ENCODE measurements at places on chromosomes 6 and 20.
A peak's percentile ranks its signal among the peaks of the same experiment; 100 is the strongest.

GRCh38 chr6:20919677-20920385 lies 385.6 kb downstream of the CDKAL1 start:
- peak; percentile 48 for DNase-seq

- DNase-seq: no peak
These were observed 29.8 kb downstream of the NCOA3 start for GRCh38 chr20:47531458-47531857.

- DNase-seq: no peak
These were observed 103.4 kb downstream of the MAP3K4 start for GRCh38 chr6:161094955-161095354.

- DNase-seq: no peak
These were observed 20.2 kb downstream of the GPR6 start for GRCh38 chr6:109998159-109998785.

DNA sequence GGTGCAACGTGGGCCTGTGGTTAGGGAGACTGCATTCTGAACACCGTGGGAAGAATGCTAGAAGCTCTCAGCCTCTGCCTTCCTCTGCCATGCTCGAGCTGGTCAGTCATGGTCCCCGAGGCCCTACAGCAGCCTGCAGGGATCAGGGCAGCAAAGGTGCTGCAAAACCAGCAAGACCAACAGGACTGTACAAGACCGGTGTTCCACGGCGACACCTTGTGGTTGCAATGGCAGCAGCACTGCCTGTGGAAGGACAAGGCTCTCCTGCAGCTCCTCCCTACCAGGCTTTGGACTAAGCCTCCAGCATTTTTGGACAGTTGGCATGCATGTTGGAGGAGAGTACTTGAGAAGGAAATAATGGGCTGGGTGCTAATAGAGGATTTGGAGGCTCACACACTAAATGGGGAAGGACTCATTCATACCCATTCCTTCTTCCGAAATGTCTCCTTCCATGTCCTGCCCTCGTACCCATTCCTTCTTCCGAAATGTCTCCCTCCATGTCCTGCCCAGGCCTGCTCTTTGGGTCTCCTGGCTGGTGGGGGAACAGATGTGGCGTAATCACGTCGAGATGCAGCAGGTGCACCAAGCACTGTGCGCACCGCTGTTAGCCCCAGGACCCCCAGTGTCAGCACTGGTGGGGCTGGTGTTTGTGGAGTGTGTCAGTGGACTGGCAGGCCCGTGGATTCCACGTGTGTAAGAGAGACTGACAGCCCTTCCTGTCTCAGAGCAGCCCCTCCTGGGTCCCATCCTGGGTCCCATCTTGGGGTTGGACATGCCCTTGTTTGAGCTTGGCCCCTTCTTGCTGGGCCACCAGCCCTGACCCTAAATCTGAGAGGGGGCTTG lies 18.6 kb upstream of the MYT1 start:
- DNase-seq: no peak

- DNase-seq: no peak
These were observed 153.0 kb downstream of the PHF3 start for GRCh38 chr6:63788569-63788968.

- no peak for DNase-seq
These were observed 96.9 kb downstream of the SCML4 start for GRCh38 chr6:107727096-107727757.

- no peak for DNase-seq
These were observed 3.2 kb downstream of the FOXC1 start for GRCh38 chr6:1612974-1613306.

GRCh38 chr6:11214084-11214833 lies 18.2 kb downstream of the NEDD9 start:
- no peak for DNase-seq

- peak; percentile 77 for DNase-seq
These were observed 2.4 kb downstream of the JAG1 start for GRCh38 chr20:10671221-10671918.

DNA sequence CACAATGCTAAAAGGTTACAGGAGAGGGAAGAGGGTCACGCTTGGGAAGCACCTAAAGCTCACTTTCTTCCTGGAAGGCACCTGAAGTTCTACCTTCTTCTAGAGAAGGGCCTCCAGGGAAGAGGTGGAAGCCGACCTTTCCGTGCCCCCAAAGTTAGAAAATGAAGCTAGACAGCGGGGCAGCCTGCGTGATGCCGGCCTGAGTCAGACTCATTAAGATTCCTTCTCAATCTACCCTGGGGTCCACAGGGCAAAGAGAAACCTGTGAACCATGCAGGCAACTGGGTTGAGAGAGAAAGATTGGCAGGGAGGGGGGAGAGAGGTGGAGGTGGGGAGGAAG lies 54.8 kb upstream of the CCDC167 start:
- no peak for DNase-seq

GRCh38 chr20:57934007-57934805 lies 224.4 kb upstream of the PMEPA1 start:
- no peak for DNase-seq

- DNase-seq: peak; percentile 42
These were observed 163.2 kb upstream of the ZNF337 start for GRCh38 chr20:25859649-25860530.

- no peak for DNase-seq
These were observed 196.5 kb upstream of the ZNF217 start for GRCh38 chr20:53789989-53790675.

- DNase-seq: no peak
These were observed 347.6 kb downstream of the CDC5L start for GRCh38 chr6:44734886-44735629.

DNA sequence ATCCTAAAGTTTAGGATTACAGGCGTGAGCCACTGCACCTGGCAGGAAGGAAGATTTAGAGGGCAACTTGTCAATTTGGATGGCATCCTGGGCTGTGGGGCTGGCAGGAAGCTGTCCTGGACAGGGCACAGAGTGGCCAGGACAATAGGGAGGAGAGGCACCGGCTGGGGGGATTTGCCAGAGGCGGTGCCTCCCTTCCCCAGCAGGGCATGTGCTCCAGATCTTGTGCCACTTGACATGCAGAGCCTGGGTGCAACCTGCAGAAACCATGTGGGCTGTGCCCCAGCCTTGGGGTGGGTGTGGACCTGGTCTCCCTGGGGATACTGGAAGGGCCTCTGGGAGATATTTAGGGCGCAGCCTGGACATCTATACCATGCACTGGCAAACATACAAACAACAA lies 58.6 kb upstream of the EEF1A1 start:
- no peak for DNase-seq

DNA sequence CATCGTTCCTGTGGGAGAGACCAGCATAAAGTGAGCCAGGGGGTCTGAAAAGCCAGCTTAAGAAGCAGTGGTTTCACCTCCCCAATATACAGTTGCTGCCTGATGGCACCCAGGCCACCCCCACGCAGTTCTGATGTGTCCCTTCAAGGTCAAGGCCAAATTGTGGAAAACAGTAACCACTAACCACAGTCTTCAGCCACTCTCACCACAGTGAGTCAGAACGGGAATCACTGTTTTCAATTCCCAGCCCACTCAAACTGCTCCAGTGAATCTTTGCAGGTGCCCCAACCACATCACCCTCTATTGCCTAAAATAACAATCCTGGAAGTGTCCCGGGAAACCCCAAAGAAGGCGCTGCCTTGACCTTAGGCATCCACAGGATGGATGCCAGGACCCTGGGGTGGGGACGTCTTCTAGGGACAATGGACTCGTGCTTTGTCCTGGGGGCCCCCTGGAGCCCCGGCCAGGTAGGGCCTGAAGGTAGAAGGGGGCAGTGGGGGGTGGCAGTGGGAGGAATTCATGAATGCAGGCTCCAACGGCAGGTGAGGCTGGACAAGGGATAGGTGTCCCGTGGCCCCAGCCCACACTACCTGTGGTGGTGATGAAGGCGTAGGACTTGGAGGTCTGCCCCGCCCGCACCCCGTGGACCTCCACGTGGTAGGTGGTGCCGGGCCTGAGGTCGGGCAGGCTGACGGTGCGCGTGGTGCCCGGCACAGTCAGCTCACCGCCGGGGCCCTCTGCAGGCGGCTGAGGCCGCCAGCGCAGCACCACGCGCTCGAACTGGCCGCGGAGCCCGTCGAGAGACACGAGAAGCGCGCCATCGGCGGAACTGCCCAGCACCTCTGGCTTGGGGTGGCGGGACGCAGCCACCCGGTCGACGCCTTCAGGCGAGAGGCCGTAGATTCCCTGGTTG lies 22.2 kb downstream of the TNXB start:
- DNase-seq: peak; percentile 74

DNA sequence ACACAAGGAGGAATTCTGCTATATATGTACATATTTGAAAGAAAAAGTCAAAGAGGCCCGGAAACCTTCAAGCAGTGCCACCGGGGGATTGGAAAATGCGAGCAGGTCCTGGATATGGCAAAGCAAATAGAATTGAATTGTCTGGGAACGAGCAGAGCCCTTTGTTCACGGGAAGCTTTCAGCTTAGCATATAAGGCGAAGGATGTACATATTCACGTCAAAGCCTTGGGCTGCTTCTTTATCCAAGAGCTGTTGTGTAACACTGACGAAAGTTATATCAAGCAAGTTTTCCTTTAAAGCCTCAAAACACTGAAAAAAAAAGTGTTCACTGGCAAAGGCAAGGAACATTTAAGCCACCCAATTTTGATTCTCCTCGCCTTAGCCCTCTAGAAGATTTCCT lies 171.0 kb downstream of the GPX5 start:
- no peak for DNase-seq

DNA sequence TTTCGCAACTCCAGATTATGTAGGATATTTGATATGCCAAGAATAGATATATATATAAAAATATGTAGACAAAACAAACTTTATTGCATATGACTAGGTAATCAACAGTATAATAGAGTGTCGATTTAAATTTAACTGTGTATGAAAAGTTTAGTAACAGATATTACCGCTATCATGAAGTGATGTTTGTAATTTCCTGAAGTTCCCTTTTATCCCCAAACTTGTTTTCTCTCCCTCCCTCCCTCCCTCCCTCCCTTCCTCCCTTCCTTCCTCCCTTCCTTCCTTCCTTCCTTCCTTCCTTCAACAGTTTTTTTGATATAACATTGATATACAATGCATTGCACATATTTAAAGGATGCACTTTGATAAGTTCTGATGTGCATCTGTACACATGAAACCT lies 15.2 kb downstream of the ADGB start:
- DNase-seq: no peak

DNA sequence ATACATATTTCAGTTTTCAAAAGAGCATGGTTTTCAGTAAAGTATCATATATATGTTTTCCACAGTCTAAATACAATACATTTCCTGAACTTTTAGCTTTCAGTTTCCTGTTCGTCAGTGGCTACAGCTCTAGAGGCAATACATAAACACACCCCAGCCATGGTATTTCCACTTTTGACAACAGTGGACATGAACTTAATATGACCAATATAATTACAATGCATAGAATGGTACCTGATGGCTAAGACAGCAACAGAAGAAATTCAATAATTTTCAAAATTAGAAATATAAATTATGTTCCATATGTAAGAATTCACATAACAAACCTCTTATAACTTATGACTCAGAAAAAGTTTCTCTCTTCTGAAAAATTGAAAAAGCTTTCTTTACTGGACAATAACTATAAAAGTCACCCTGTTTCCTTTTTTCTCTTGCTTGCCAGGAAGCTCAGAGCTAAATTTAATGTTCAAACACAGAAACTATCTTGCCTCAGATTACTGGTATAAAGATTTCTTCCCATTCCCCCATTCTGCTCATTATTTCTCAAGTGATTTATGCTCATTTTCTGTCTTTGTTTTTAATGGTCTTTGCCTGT lies 19.2 kb downstream of the FKBP5 start:
- no peak for DNase-seq

GRCh38 chr6:2917801-2918445 lies 14.8 kb upstream of the SERPINB9 start:
- no peak for DNase-seq
